ENCODE measurements at places on chromosomes 1 and 21.
A peak's percentile ranks its signal among the peaks of the same experiment; 100 is the strongest.

- DNase-seq = no peak
Measured at GRCh38 chr1:97926017-97926708, 5.3 kb upstream of the DPYD start.

DNA sequence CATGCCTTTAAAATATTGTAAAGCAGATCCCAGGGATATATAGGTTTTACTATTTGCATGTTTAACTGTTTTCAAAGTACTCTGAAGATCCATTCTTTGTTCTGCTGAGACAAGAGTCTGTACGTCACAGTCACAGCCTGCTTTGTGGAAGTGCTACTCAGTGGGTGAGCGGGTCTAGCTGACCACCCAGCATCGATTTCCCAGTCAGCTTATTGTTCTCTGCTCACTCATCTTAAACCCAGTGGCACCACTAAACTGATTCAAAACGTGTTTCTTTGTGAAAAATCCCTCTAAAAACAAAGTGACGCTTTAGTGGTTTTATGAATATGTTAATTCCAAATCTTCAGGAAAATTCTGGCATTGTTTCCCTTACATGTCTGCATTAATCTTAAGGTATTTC lies 12.4 kb downstream of the PLPP3 start:
- DNase-seq = no peak

DNA sequence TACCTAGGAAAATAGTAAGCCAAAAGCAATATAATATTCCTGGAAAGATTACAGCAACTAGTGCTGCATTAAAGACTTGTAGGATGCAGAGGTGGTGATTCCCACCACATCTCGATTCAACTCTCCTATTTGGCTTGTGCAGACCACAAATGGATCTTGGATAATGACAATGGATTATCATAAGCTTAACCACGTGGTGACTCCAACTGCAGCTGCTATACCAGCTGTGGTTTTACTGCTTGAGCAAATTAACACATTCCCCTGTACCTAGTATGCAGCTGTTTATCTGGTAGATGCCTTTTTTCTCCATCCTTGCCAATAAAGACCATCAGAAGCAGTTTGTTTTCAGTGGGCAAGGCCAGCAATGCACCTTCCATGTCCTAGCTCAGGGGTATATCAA lies 542.7 kb upstream of the ADGRL4 start:
- no peak for DNase-seq

DNA sequence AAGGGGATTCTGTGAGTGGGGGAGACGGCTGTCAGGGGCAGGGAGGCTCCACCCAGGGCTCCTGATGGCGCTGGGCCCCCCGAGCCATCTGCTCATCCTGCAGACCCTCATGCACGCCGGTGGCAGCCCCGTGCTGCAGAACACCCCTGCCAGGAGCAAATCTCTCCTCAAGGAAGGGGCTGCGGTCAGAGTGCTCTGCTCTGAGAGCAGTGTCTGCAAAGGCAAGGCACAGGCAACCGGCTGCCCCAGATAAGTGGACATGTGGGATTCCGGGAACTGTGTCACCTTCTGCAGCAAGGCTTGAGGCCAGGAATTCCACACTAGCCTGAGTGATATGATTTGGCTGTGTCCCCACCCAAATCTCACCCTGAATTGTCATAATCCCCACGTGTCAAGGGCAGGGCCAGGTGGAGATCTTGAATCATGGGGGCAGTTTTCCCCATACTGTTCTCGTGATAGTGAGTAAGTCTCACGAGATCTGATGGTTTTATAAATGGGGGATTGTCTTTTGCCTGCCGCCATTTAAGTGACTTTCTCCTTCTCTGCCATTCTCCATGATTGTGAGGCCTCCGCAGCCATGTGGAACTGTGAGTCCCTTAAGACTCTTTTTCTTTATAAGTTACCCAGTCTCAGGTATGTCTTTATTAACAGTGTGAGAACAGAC lies 101.0 kb downstream of the PDE9A start:
- no peak for DNase-seq

- no peak for DNase-seq
Measured at GRCh38 chr1:33548319-33548718, 75.9 kb downstream of the ZSCAN20 start.

DNA sequence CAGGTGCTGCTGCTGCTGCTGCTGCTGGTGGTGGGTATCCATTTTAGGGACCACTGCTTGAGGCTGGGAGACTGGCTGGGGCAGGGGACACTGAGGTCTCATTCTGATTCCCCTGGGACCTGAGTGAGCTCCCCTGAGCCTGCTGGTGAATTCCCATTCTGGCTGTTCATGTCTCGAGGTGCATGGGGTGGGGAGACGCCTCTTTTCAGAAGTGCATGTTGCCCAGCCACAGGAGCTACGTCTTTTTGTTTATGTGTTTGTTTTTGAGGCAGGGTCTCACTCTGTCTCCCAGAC lies 133.4 kb downstream of the RHOU start:
- no peak for DNase-seq

DNA sequence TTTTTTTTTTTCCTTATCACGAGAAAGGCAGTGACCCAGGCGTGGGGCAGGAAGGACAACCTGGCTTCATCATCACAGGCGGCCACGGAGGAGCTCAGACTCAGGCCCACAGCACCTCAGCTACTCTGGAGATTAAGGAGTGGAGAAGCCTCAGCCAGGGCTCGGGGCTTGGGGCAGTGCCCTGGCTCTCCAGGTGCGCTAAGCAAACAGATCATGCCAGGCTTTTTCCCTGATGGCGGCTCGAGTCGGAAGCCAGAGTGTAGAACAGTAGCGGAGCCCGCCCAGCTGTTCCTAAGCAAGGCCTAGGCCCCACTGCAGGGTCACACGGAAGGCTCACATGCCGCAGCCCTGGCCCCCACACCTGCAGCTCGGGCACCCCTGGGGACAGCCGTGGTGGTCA lies 70.7 kb downstream of the AGPAT3 start:
- DNase-seq = no peak

- no peak for DNase-seq
Measured at GRCh38 chr1:30756206-30756544, 1.4 kb downstream of the LAPTM5 start.

GRCh38 chr1:226112626-226113025 lies 50.1 kb downstream of the H3-3A start:
- DNase-seq = no peak

DNA sequence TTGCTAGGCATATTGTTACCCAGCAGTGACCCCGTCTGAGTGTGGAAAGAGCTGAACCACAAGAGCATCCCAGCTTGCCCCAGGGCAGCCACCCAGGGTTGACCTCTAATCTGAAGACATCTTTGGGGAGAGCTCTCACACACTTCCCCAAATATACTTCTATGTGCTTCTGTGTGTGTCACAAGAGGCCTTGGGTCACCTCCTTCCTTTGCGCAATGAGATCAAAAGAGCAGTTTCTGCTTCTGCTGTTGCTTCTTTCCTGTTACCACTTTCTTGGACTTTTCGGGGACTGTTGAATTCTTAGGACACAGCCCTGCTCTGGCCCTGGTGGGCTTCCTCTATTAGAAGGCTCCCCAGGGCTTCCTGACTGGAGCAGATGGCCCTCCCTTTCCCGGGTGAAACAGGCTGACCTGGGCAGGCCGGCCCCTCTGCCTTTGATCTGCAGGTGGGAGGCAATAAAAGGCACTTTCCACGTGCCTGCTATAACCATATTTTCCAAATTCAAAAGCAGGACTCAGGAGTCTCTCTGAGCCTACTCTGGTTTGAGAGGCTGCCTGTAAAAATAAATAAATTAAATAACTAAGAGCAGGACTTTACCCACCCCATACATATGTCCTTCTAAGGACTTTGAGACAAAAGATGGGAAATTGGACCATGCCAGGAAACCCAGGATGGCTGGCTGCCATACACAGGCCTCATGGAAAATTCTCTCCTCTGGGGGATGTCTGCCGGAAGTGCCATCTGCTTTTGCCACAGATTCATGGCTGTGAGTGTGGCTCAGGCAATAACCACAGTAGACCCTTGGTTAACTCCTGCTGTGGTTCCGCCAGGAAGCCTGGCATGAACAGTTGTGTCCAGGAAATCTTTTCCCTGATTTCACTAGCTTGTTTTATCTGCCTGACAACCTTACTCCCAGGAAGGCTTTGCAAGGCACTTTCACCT lies 28.3 kb upstream of the RCSD1 start:
- peak; percentile 97 for DNase-seq

DNA sequence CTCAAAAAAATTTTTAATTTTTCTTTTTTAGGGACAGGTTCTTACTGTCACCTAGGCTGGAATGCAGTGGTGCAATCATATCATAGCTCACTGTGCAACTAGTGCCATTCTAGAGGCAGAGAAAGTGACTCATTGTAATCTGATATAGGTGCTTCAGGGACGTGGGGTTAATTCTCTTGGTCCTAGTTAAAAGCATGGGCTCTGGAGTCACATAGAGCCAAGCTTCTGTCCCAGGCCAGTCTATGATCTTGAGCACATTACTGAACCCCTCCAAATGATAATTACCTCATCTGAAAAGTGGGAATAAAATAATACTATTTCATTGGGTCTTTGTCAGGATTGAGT lies 1.1 kb upstream of the ADIPOR1 start:
- DNase-seq = no peak

GRCh38 chr1:157403203-157403602 lies 149.1 kb downstream of the FCRL5 start:
- DNase-seq = peak; percentile 76

DNA sequence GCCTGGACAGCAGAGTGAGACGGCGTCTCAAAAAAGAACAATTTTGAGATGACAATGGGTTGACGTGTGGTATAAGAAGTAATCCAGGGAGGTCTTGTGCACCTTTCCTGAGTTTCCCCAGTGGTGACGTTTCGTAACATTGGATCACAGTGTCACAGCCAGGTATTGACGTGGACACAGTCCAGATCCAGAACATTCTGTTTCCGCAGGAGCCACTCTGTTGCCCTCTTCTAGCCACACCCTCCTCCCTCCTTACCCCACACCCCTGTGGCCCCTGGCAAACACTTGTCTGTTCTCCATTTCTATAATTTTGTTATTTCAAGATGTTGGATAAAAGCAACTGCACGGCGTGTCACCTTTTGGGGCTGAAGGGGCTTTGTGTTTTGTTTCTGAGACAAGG lies 6.5 kb upstream of the TRAPPC10 start:
- DNase-seq = no peak

DNA sequence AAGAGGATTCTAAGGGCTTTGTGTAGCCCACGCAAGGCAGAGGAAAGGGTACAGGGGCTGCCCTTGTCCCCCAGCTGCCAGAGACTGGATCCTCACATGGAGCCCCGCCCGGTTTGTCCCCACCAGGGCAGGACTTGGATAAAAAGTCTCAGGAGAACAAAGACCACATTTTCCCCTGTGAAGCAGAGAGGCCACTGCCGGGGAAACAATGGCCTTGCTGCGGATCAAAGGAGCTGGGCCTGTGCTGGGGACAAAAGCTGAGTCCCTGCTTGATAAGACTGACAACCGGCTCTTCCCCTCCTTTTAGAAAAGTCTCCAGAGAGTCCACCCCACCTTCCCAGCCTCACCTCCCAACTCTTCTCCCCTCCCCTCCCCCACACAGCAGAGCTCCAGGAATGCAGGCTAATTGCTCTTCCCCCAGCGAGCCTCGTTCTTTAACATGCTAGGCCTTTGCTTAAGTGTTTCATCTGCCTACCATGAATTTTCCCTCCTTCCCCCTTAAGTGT lies 142.4 kb downstream of the PLPP3 start:
- DNase-seq = no peak

GRCh38 chr1:88612292-88612691 lies 71.8 kb upstream of the PKN2 start:
- DNase-seq = no peak

DNA sequence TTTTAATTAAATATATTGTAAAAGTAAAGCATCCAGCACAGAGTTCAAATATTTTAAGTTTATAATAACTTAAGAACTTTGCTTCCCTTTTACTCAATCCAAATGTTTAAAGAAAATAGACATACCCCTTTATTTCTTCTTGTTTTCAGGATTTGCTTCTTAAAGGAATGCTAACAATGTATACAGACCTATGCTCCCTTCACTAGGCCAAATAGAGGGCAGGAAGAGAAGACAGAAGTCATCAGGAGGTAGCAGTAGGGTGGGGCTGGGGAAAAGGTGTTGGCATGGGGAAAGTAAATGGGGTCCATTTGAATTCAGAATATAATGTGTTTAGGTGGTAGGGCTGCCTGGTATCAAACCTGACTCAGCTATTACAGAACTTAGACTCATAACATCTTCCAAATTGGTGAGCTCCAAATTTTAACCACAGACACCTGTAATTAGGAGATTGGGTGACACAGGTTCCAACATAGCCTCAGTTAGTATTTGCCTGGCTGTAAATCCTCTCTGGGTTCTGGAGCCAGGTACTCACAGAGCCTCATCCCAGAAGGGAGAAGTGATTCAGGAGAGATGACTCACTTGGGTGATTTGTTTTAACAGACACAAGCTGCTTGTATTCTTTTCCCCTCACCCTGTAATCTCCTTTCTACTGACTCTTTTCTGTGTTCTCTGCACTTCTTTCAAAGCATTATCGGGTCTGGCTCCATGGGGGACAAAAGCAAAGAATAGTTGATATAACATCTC lies 60.1 kb upstream of the DUSP10 start:
- no peak for DNase-seq

DNA sequence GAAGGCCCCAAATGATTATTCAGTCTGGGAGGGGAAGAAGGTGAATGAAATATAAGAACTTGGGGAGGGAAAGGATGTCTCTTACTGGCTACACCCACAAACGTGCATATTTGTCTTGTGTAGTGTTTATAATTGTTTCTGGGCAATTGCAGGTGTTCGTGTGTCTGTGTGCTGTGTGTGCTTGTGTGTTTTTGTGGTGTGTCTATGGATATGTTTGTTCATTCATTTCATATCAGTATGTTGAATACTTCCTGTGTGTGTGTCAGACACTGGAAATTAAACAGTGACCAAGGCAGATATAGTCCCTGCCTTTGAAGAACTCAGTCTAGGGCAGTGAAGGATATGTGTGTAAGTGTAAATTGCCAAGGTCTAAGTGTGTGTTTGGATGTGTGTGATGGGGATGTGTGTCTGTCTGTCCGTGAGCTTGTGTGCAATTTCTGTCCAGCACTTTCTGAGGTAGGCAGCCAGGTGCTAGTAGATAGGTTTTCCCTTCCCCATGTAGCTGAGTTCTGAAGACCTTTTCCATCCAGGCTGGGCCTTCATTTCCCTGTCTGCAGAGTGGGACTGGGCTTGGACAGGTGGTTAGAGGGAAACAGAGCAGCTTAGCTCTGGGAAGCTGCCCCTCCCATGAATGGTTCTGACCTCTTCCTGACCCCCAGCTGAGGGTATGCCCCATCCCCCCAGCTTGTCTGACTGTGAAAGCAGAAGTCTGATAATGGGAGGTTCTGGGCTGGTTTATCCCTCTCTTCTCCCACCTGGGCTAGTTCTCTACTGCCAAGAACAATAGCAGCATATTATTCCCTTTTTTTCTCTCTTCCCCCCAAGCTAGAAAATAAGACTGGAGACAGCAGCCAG lies 3.8 kb downstream of the AGO1 start:
- DNase-seq = peak; percentile 28

- no peak for DNase-seq
Measured at GRCh38 chr1:47569681-47570470, 132.0 kb downstream of the FOXD2 start.

- DNase-seq = peak; percentile 56
Measured at GRCh38 chr1:58583496-58583895, 6.4 kb upstream of the TACSTD2 start.

Measured in GF-D8 (cell line).